Naive thymus-derived CD8-positive, alpha-beta T cell (primary cell): ENCODE measurements at places on chromosomes 7 and 10.

DNA sequence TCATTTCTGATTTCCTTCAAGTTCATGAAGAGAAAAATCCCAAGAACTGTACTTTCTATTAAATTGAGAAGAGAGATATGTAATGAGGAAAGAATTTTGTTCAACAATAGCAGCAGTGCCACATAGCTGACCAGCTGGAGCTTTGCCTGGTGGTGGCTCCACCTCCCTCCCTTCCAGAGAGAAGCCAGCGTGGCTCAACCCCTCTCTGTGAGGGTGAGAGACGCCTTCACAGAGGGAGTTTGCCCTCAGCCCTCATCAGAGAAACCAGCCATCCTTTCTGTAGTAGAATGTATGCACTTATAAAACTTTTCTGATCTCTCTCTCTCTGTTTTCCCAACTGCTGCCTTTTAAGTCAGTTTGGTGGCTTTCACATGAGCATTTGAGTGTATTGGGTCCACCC lies 20.5 kb upstream of the COL1A2 start:
- DNase-seq: no peak

GRCh38 chr7:44196450-44196872 lies 4.3 kb upstream of the YKT6 start:
- DNase-seq: no peak

DNA sequence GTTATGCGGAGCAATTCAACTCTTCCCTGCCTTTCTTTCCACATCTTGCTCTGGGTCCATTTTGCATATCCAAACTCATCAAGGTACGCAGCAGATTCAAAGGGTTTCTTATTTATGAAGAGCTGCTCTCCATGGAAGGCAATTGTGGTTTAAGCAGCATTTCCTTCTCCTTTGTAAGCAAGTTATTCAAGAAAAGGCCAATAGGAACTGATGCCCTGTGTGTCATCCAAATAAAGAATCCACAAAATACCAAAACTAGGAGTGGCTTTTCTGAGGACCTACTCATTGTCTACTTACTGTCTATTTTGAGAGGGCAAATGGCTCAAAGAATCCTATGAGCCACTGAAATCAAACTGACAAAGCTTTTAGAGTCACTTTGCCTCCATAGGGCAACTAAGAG lies 253.1 kb downstream of the PTEN start:
- no peak for DNase-seq

GRCh38 chr10:80856186-80856585 lies 318.5 kb downstream of the SH2D4B start:
- no peak for DNase-seq

DNA sequence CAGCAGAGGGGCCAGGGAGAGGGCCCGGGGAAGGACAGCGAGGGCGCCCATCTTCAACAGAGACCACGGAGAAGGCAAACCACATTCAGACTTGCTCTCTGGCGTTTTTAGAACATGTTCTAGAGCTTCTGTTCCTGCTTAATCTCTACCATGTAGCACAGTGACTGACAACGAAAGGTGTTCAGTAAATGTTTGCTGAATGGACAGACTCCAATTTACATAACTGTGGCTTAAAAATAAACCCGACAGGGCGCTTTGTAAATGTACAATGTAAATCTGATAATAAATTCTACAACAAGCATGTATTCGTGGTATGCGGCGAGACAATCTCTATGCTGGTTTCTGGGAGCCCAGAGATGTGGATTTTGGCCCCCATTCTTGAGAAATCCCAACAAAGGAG lies 10.5 kb downstream of the ADARB2 start:
- DNase-seq: no peak

GRCh38 chr10:97823734-97824133 lies 25.9 kb upstream of the GOLGA7B start:
- no peak for DNase-seq

GRCh38 chr7:121049028-121049791 lies 60.7 kb downstream of the CPED1 start:
- no peak for DNase-seq

- no peak for DNase-seq
Measured at GRCh38 chr10:103192089-103192450, 1.0 kb downstream of the NT5C2 start.

- DNase-seq: no peak
Measured at GRCh38 chr10:121469797-121470606, 128.2 kb downstream of the FGFR2 start.

- no peak for DNase-seq
Measured at GRCh38 chr7:142620402-142620801, 128.9 kb upstream of the PRSS1 start.

DNA sequence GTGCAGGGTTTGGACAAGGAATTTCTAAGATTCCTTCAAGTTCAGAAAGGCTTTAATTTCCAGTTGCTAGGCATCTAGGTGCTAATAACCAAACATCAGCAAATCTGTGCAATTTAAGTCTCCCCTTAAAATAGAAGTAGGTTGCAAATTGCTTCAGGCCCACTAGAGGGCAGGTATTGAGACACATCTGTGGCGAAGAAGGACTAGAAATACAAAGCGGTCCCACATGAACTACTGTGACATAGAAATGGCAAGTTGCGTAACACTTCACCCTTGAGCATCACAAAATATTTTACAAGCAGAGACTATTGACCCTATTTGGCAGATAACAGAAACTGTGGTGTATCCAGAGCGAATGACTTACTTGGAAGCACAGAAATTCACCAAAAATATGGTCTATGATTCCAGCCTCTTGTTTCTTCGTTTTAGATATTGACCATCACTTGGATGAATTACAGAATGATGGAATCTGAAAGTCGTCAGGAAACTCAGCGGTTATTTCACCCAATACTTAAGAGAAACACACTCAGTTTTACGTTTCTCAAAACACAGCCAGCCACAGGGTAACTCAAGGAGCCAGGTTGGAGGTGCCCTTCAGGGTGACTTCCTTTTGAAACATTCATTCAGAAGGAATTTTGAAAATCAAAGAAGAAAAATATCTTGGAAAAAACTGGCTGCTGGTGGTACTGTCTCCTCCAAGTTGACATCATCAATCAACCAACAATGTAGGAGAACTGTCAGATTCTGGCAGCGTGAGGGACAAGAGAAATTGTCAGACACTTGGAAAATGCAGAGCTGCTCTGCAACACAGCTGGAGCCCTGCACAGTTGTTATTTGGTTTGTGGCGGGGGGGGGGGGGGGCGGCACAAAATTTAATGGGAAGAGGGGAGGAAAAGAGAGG lies 256.3 kb upstream of the MINDY3 start:
- no peak for DNase-seq

DNA sequence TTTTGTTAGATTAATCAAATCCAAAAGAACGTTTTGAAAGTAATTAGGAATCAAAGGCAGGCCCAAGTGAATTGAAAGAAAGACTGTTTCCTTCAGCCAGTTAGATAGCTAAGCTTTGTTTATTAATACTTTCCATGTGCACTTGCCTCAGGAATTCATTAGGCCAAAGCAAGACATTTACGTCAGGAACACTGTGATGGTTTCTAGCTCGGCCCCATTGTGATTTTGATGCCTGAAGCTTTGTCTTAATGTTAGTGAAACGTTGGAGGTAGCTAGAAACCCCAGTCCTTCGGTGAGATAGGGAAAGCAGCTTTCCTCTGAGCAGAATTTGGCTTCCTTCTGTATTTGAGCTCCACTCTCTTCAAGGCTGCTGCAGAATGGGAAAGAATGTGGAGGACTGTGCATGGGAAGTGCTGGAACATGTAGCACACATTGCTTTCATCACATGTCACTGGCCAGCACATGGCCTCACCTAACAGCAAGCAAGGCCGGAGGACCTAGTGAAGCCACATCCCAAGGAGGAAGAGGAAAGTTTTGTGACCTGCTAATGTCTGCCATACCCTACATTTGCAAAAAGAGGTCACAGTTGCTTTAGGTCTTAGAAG lies 64.1 kb downstream of the PCGF5 start:
- DNase-seq: no peak

DNA sequence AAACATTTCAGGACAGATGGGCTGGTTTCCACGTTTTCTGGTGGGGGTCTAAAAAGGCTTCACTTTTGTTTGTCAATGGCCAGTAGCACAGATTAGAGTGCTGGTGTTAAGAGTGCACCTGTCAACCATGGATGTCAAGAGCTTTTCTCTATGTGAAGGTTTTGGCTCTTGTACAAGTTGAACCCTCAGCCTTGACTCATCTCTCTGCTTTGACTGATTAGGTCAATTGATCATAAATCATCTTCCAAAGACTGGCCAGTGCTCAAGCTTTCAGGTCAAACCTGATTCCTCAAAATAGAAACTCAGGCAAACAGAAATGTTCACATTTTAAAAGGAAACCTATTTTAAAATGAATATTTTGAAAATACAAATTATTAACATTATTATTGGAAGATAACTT lies 59.6 kb upstream of the SP4 start:
- DNase-seq: no peak

DNA sequence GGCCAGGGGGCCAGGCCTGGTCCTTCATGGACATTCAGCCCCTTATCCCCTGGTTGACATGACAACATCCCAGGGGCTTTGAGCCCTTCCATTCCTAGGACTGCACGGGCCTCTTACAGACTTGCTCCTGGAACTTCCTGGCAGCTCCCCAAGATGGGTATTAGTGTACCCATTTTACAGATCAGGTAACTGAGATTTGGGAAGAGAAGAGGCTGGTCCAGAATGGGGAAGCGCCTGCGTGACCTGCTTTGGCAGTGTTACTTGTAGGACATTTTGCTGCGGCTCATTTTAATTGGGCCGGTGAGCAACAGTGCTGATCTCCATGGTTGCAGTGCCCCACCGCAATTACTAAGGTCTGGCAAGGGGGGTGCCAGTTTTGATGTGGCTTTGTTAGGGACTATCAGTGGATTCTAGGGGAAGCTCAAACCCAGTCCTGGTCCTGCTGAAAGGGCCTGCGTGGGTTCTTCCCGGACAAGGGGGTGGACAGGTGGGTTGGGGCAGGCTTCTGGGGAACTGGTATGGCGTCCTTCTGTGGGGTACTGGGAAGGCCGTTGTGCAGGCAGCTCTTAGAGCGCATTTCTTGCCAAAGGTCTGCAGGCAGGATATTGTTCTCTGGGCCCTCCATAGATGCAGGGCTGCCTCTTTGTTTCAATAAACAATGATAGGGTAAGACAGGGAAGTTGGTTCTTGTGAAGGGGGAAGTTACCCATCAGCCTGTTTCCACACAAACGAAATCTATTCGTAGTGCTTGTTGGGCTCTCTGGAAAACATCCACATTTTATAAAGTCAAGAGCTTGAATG lies 137.6 kb downstream of the RGS10 start:
- no peak for DNase-seq

- DNase-seq: no peak
Measured at GRCh38 chr10:58302254-58302653, 32.6 kb upstream of the UBE2D1 start.

GRCh38 chr7:65980478-65981250 lies 1.3 kb downstream of the GUSB start:
- DNase-seq: peak; percentile 28

GRCh38 chr10:88592381-88592780 lies 5.8 kb downstream of the LIPJ start:
- no peak for DNase-seq

DNA sequence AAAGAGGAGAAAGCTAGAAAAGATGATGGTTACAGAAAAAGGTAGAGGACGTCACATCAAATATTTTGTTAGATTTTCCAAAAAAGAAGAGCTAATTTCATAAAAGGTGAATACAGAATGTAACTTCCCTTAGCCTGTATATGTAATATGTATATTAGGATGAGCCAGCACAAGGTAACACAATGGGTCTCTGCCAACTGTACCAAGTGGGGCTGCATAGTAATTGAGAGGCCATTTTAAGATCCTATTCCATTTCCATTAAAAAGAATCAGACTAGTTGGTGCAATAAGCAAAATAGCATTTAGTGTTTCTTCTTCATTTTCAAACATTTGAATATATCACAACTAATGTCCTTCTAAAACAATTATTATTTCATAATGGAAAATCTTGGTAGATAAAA lies 134.6 kb downstream of the SEMA3A start:
- no peak for DNase-seq

- DNase-seq: no peak
Measured at GRCh38 chr10:114479307-114479706, 75.0 kb upstream of the AFAP1L2 start.

DNA sequence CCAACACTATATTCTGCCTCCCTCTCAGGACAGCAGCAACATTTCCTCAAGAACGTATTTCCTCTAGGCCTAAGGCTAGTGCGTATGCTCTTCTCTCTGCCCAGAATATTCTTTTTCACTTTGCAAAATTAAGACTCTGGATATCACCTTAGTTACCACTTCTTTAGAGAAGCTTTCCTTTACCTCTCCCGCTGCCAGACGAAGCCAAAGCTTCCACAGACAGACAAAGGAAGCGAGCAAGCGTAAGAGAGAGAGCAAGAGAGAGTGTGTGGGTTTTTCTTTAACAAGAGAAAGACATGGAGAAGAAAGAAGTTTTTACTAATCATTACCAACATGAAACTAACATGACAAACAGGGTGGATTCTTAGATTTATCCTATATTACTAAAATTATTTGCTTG lies 64.1 kb downstream of the P4HA1 start:
- no peak for DNase-seq

- DNase-seq: no peak
Measured at GRCh38 chr10:10642189-10642588, 375.5 kb upstream of the CELF2 start.

DNA sequence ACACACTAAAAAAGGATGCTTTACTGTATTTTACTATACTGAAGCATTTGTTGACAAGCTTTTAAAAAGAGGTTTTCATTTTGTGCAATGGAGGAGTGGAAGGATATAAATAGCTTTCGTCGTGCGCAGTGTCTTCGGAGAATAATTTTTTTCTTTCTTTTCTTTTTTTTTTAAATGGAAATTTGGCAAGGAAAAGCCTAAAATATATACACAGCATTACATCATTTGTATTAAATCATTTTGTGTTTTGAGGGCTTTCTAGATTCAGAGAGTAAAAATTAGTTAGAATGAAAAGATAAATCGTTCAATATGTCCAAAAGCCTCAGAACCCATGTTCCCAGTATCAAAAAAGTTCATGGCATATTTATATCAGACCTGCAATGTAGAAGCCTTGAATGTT lies 150.2 kb upstream of the FERD3L start:
- no peak for DNase-seq

DNA sequence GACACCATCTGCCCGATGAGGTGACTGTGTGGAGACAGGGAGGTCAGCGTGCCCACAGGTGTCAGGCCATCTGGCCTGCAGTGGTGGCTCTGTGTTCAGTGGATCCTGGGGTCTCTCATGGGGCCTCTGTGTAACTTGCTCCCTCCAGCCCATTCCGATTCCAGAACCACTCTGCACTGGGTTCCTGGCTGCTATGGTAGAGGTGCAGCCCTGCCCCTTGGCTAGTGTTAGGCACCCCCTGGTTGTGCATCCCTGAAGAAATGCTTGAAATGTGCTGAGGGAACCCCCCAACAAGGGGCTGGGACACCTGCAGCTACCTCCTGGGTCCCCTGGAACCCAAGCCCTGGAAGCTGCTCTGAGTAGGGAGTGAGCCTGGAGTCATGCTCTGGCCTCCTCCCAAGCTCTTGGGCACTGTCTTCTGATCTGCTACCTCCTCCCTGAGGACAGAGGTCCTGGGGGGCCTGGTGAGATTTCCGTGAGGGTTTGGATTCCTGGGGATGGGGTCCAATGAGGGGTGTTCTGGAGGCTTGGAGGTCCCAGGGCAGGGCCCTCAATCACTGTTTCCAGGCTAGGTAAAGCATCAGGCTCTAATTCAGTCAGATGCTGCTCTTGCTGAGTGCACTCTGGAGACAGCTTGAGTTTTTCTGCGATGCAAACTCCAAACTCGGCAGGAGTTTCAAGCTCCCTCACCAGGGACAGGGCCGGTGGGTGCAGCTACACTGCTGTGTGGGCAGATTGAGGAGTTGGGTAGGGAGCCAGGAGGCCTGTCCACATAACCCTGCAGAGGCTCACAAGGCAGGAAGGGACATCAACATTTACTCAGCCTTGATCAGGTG lies 27.7 kb downstream of the RAMP3 start:
- no peak for DNase-seq
